ENCODE measurements at places on chromosomes 1 and 21.
A peak's percentile ranks its signal among the peaks of the same experiment; 100 is the strongest.

DNA sequence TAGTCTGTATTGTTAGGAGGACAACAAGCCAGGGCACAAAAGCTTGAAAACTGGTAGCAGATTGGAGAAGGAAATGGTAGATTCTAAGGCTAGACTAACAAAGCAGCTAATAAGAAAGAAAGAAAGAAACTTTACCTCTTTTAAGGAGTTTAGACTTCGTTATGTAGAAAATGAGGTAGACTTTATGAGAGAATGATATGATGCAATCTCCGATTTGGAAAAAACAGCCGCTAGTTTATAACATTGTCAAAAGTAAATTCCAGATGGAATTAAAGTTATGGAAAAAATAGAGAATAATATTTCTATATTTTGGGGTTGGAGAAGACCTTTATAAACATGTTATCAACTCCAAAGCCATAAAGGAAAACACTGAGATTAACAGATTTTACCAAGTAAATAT, 67.0 kb downstream of the CAMSAP2 start:
- DNase-seq = peak; percentile 5

- no peak for DNase-seq
These were observed 16.7 kb downstream of the ITSN1 start for GRCh38 chr21:33658919-33659567.

DNA sequence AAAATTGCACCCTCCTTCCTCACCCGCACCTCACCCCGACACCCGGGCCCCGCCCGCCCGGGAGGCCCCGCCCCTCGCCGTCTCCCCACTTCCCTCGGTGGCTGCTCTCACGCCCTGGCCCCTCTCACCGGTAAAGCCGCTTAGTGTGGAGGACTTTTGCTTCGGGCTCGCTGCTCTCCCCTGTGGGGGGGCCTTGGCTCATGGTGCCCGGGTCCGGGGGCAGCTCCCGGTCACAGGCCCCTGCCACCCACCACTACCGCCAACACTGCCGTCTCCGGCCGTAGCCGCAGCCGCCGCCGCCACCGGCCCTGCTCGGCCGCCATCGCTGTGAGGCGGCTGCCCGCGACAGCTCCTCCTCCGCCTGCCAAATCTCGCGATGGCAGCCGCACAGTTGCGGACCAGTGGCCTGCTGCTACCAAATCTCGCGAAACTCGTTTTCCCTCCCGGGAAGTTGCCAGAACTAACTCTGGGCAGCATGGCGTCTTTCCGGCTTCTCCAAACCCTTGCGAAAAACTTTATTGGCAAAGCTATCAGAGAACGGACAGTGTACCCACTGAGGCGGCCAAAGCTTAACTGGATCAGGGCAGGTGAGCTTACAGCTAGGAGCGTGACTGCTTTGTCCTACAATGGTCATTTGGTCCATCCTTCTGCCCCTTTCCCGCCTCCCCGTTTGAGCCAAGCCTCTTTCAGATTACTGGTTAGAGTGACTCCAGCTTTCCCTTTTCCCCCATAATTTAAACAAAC, at the start of gene SMG5:
SMG5 (minus strand) TSS at position 347 of the 744 bp plus-strand sequence; CDS start at position 202, 145 bp downstream.
- DNase-seq = peak; percentile 99

- DNase-seq = no peak
These were observed 1.7 kb downstream of the IL6R start for GRCh38 chr1:154406886-154407197.

DNA sequence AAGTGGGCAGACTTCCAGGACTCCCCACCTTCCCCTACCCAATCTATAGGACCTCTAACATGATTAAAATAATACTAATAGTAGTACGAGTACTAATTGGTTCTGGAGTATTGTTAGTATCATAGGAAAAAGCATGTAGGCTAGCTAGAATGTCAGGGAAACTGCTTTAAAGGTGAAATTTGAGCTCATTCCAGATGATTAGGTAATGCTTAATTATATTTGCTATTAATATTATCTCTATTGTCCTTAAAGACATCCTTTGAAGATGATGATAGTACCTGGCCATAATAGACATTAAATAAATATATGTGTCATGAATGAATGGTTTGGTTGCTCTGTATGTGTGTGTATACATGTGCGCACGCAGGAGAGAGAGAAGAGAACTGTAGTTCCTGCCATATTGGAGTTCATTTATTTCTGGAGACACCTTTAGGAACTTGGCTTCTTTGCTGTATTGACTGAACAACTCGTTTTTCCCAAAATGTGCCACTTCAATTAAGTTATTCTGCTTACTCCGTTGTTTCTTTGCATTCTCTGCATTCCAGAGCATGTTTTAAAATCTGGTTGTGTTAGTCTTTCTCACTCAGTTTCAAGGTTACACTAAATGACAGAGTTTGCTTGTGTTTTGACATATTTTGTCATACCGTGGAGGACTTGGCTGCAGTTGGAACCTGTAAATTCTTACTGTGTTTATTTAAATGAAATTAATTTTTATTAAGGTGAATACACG, 117.1 kb downstream of the OSBPL9 start:
- DNase-seq = peak; percentile 10
